Large intestine (tissue), 12 donors: ENCODE measurements at places on chromosomes 3 and 15.

GRCh38 chr15:94196531-94196930 lies 34.8 kb upstream of the MCTP2 start:
- no peaks in the 10 kb centered on the region for H3K36me3 ChIP-seq
- H3K27ac ChIP-seq = no peak overlapping the region
- H3K4me1 ChIP-seq = no peaks in the 10 kb centered on the region
- DNase-seq = no peak
- H3K4me3 ChIP-seq = no peak overlapping the region
- no peaks in the 10 kb centered on the region for H3K27me3 ChIP-seq

- no peak overlapping the region for H3K4me3 ChIP-seq
- no peaks in the 10 kb centered on the region for H3K27me3 ChIP-seq
- peaks cover 28% of the 10 kb centered on the region for H3K36me3 ChIP-seq
- DNase-seq = no peak
Measured at GRCh38 chr15:43376017-43376705, 5.3 kb downstream of the TUBGCP4 start.

DNA sequence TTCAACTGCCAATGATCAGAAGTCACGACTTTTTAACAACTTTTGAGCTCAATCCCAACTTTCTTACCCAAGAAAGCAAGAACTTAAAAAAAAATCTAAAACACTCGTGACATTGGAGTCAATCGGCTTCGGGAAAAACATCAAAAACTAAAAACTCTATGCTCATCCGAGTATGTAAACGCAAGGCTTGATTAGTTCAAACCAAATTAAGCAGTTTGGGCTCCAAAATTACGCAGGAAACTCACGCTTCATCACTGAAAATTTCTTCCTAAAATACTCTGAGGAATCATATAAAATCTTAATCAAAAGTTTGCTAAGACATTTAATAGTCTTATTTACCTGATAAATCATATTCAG lies 1.6 kb downstream of the TRA2B start:
- H3K36me3 ChIP-seq = no peaks in the 10 kb centered on the region
- no peak for DNase-seq
- H3K27ac ChIP-seq = peak overlapping the region; percentile 98
- no peaks in the 10 kb centered on the region for H3K27me3 ChIP-seq

DNA sequence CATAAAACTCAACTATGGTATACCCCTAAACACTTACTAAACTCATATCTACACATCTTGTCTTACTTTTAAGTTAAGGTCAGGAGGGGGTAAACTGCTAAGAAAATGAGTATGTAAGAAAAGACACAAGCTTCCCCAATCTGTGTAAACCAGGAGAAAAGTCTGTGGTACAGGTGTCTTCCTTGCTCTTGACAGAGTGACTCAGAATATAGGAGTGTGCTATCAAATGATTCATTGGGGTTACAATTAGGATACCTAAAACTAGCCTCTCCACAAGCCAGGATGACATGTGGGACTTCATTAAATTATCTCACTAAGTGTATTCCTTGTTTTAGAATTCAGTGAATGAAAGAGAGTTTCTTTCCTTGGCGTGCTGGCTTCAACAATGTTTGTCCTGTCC lies 274.8 kb downstream of the BBX start:
- peaks cover 4% of the 10 kb centered on the region for H3K4me1 ChIP-seq
- H3K27me3 ChIP-seq = no peaks in the 10 kb centered on the region
- no peak overlapping the region for H3K4me3 ChIP-seq
- H3K36me3 ChIP-seq = peaks cover 46% of the 10 kb centered on the region

DNA sequence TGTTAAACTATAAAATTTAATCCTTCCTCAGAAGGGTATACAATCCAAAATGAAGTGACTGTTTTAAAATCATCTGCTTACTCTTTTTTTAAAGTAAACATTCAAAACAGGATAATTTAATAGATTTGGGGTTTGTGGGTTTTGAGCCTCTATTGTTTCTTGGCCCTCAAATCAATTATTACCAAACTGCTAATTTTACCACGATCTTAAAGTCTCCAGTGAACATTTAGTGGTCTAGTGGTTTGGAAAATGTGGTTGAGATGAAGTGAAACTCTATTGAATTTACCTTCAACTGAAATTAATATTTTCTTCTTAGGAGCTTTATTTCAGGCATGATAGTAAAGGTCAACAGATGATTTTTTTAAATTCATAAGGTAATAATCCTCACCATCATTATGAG lies 11.2 kb upstream of the ATP11B start:
- no peaks in the 10 kb centered on the region for H3K4me1 ChIP-seq
- H3K27ac ChIP-seq = no peak overlapping the region
- no peaks in the 10 kb centered on the region for H3K27me3 ChIP-seq
- H3K4me3 ChIP-seq = no peak overlapping the region
- DNase-seq = no peak

- no peak for DNase-seq
- H3K36me3 ChIP-seq = no peaks in the 10 kb centered on the region
- H3K4me1 ChIP-seq = peaks cover 13% of the 10 kb centered on the region
Measured at GRCh38 chr3:177473184-177473583, 275.9 kb upstream of the TBL1XR1 start.

DNA sequence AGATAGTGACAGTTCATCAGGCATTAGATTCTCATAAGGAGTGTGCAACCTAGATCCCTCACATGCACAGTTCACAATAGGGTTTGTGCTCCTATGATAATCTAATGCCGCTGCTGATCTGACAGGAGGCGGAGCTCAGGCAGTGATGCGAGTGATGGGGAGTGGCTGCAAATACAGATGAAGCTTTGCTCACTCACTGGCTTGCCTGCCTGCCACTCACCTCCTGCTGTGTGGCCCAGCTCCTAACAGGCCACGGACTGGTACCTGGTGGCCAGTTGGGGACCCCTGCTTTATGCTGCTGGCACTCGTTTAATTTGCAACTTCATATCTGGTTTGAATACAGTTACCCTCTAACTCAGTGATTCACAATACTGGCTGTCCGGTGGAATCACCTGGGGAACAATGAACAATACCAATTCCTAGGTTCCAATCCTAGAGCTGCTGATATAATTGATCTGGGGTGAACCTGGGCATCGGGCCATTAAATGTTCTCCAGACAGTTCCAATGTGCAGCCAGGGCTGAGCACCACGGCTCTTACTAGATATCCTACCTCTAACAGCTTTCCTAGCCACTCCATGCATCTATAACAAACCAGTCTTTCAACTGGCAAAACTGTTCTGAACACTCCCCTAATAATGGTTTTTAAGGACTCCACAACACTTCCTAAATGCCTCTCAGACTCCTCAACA lies 131.4 kb downstream of the ATP1B3 start:
- DNase-seq = no peak
- no peak overlapping the region for H3K4me3 ChIP-seq
- H3K27ac ChIP-seq = no peak overlapping the region

DNA sequence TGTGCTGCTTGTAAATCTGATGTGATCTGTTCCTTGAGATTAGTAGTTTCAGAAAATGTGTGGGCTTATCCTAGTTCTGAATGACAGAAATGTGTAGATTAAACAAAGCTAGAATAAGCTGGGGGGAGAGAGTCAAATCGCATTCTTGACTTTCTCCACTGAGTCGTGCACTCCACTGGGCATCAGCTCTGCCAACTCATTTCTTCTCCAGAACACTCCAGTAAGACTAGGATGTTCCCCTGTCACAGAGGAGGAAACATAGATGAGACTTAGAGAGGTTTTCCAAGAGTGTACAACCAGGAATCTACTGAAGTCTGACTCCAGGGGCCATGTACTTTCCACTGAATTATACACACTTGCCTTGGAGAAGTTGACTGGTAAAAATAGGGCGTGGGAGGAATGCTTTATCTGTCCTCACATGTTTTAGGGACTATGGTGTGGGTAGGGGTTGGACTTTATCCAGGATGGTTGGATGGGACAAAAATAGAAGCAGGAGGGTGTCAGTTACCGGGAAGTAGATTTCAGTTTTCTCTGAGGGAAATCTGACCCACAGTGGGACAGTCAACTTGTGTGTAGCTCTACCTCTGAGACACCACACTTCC lies 298.2 kb downstream of the UBE2E2 start:
- no peak overlapping the region for H3K27ac ChIP-seq
- H3K27me3 ChIP-seq = no peaks in the 10 kb centered on the region
- no peak for DNase-seq
- no peaks in the 10 kb centered on the region for H3K36me3 ChIP-seq
- H3K4me1 ChIP-seq = no peaks in the 10 kb centered on the region

DNA sequence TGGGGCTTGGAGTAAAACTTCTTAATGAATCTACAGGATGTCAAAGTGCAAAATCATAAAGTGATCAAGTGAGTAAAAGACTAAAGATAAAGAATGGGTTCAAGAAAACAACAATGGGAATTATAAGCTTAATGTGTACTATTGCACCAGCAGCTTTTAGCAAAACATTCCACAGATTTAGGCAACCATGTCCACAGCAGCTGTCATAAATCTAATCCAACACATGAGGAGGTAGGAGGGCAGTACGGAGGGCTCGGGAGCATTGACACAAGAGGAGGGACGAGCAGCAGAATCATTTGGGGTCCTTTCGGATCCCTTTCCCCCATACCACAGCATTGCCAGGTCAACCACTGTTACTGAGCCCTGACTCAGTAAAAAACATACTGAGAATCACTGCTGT lies 464.3 kb upstream of the WNT5A start:
- H3K4me1 ChIP-seq = no peaks in the 10 kb centered on the region
- H3K27me3 ChIP-seq = no peaks in the 10 kb centered on the region
- no peak overlapping the region for H3K27ac ChIP-seq
- no peak overlapping the region for H3K4me3 ChIP-seq
- no peak for DNase-seq
